ENCODE measurements at places on chromosomes 7 and 10.

DNA sequence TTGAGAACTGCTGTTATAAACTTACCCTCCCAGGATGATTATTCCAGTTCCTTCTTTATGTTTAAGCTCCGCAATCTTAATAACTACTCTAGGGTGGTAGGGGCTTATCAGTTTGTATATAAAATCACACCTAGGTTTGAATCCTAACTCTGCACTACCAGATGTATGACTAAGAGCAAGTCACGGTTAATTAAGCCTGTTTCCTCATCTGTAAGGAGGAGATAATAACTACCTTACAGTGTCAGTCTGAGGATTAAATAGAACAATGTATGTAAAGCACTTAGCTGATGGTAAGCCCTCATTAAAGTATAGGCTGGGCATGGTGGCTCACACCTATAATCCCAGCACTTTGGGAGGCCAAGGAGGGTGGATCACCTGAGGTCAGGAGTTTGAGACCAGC, 9.2 kb downstream of the DNA2 start:
- no peak for DNase-seq

GRCh38 chr10:119355930-119356329, 148.6 kb downstream of the GRK5 start:
- no peak for DNase-seq

- DNase-seq = no peak
Observed at GRCh38 chr10:50866317-50866716, 19.1 kb downstream of the A1CF start.

DNA sequence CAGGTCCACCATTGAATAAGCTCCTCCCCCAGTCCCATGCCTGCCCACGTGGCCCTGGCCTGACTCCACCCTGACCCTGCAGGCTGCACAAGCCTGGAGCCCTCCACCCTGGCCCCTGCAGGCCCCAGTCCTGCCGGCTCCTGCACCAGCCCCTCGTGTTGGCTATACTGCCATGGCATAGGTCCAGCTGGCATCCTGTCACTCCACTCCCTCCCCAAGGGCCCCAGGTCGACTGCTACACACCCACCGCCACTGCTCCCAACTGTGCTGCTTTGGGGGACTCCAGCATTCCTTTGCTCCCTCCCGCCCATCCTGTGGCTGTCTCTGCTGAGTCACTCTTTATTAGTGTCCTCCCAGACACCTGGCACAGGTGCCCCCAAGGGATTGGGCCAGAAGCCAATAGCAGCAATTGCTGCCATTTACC, 32.4 kb upstream of the HSPA12A start:
- no peak for DNase-seq
